ENCODE measurements at places on chromosomes 1 and 21. TPM values are rescaled to one million over a fixed set of nuclear protein-coding genes. Genes with fewer than 3 reads are reported as not detected.
A peak's percentile ranks its signal among the peaks of the same experiment; 100 is the strongest.

The TRPM2 gene
- 4.4 TPM for total RNA-seq

DNA sequence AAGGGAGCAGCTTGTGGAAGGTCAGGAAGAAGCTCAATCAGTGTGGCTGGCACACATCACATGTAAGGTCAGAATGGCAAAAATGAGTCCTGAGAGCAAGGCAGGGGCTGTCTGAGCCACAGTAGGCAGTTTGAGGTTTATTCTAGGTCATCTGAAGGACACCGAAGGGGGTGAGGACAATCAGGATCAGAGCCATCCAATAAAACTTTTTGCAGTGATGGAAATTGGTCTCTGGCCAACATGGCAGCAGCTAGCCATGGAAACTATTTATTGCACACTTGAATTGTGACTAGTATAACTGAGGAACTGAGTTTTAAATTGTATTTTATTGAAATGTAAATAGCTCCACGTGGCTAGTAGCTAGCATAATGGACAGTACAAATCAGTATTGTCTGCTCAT lies 97.0 kb upstream of the CACNA1E start:
- no peak for DNase-seq

- DNase-seq, result no peak
These were observed 3.2 kb upstream of the THEMIS2 start for GRCh38 chr1:27868932-27869718.

GRCh38 chr1:224333309-224333926 lies 3.4 kb upstream of the NVL start:
- DNase-seq, result peak; percentile 50

DNA sequence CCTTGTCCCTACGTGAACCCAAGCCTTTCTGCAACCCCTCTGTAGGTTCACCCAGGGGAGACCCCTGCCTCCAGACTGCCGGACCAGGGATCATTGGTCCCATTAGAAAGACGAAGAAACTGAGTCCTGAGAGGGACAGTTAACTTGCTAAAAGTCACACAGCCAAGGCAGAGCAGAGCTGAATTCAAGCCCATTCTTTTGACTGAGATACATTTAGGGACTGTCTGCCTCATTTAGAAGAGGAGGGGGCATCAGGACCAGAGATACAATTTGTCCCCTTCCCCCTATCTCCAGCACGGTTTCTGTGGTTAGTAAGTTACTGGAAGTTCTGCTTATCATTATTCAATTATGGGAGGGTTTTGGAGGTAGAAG lies 19.1 kb downstream of the KCNQ4 start:
- no peak for DNase-seq

DNA sequence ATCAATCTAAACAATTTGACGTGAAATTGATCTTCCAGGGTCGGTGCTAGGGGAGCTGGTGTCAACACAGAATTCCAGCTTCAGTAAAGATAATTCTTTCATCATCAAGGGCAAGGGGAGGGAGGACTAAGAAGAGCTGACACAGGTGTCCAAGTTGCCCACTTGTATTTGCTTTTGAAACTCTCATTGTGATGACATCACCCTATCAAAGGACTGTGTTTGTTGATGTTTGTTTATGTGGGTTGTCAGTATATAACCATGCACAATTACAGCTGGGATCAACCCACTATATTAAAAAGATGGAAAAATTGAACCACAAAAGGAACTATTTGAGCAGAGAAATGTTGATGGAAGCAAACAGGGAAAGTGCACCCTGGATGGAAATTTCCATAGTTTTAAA lies 48.8 kb downstream of the ZC3H11B start:
- no peak for DNase-seq

DNA sequence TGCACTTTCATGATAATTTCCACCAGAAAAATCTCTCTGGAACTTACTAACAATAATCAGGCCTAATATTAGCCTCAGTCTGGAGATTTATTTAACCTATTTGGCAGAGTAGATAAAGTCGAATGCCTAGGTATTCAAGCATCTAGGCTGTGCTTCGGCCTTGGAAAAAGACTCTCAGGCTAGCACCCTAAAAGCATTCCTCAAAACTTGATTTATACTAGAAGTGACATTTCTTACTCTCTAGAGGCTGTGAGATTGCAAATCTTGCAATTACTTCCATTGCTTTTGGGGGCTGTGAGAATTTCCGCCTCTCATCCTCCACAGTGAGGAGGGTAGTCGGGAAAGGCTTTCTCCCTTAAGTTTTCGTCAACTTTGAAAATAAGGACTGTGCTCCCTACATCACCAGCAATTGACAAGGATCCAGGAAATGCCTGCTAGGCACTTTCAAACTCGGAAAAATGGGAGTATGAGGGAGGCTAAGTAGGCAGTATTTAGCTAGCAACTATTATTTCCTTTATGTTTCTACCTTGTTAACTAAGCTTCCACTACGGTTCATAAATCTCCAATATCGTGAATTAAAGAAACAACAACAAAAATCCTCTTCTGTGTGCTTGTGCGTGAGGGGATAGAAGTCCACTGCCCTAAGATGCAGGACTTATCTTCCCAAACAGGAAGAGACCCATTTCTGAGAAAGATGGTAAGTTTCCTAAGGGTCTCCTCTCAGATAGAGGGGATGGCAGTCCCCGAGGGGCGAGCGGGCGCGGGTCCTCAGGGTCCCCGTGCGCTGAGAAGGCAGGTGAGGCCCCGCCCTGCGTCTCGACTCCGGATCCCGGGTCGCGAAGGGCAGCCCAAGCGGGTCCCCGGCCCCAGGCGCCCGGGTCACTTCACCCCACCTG lies 1.1 kb upstream of the LMO4 start:
- DNase-seq, result no peak

The ADGRL4 gene
- 0.11 TPM for total RNA-seq

The CELSR2 gene
- total RNA-seq, result 1.0 TPM

- DNase-seq, result no peak
These were observed 20.1 kb downstream of the MGST3 start for GRCh38 chr1:165650981-165651625.

The NIT1 gene
- 17.4 TPM for total RNA-seq

- peak; percentile 9 for DNase-seq
These were observed 22.2 kb upstream of the ABL2 start for GRCh38 chr1:179251675-179252074.

- no peak for DNase-seq
These were observed 27.0 kb downstream of the SDC3 start for GRCh38 chr1:30881319-30882181.

The PAPPA2 gene
- total RNA-seq, result not detected

GRCh38 chr1:231707407-231707806 lies 80.8 kb downstream of the DISC1 start:
- no peak for DNase-seq

The HAX1 gene
- total RNA-seq, result 155 TPM

DNA sequence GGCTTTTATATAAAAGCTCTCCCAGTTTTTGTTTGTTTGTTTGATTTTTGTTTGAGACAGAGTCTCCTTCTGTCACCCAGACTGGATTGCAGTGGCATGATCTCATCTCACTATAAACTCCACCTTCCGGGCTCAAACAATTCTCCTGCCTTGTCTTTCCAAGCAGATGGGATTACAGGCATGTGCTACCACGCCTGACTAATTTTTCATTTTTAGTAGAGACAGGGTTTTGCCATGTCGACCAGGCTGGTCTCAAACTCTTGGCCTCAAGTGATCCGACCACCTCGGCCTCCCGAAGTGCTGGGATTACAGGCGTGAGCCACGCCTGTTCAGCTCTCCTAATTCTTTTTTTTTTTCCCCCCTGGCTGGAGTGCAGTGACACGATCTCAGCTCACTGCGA lies 4.4 kb downstream of the PCAT6 start:
- no peak for DNase-seq

The C1QC gene
- total RNA-seq, result not detected

- DNase-seq, result peak; percentile 84
These were observed at the start of gene MX1 for GRCh38 chr21:41425954-41426675. Gene MX1 (plus strand): TSS chr21:41426239. CDS start chr21:41432071, 5,832 bp downstream.

DNA sequence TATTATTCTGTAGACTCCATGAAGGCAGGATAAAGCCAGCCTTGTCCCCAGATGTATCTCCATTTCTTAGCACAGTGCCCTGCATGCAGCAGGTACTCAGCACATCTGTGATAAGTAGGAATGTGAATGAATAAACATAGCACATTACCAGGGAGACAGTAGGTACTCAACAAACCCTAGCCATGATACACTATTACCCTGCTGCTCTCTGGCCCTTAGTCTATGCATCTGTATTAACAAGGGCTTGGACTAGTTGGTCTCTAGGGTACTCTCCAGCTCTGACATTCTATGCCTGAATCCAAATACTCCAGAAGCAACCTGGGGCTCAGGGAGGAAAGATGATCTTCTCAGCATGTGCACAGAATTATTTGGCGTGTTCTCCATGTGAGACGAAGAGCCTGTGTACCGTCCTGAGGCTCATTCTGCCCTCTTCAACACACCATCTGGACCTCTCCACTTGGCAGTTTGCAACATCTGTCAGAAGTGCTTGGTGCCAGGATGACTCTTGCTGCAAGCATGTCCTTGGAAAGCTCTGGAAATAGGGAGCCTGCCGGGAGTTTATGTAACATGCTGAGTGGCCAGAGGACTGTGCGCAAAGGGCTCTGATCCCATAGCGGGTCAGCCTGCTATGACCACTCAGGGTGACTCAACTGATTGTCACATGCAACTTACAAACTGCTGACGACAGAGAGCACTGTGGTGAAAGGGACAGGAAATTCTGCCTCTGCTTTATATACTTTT lies 228.2 kb upstream of the USP24 start:
- peak; percentile 80 for DNase-seq

The IL22RA1 gene
- total RNA-seq, result not detected

The PTPRU gene
- 7.9 TPM for total RNA-seq

DNA sequence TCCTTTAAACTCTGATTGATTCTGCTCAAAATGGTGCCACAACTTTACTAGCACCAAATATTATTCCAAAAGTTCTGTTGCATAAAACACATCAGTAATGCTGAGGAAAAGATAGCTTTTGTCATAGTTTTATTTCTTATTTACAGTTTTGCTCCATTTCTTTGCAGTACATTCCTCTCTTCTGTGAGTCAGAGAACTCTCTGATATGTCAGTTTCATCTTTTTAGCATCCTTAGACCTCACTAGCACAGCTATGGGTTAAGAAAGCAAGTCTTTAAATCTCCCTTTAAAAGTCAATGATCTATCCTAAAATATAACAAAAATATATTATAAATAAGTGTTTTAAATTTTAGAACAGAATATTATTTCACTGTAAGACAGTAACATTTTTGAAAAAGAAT lies 356.6 kb upstream of the SNX7 start:
- DNase-seq, result no peak

- peak; percentile 57 for DNase-seq
These were observed 1.3 kb downstream of the TGFBR3 start for GRCh38 chr1:91884459-91885212.

The FALEC gene
- not detected for total RNA-seq

- peak; percentile 68 for DNase-seq
These were observed 321.9 kb downstream of the SETD4 start for GRCh38 chr21:35738347-35738961.

DNA sequence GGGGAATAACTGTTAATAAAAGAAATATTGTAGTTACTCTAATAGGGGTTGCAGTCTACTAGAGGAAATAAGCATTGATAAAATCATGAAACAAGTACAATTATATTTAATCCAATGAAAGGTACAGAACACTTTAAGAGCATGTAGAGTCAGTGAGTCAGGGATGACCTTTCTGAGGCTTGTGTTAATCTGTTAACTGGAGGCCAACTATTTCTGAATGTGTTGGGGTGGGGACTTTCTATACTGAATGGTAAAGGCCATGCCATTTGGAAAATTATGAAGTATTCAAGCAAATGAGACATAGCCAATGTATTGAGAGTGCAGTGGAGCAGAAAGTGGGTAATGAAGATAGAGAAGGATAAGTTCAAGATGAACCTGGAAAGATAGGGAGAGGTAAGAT lies 646.2 kb downstream of the ADGRL2 start:
- DNase-seq, result no peak

- no peak for DNase-seq
These were observed 193.8 kb downstream of the DYRK1A start for GRCh38 chr21:37560385-37560784.

DNA sequence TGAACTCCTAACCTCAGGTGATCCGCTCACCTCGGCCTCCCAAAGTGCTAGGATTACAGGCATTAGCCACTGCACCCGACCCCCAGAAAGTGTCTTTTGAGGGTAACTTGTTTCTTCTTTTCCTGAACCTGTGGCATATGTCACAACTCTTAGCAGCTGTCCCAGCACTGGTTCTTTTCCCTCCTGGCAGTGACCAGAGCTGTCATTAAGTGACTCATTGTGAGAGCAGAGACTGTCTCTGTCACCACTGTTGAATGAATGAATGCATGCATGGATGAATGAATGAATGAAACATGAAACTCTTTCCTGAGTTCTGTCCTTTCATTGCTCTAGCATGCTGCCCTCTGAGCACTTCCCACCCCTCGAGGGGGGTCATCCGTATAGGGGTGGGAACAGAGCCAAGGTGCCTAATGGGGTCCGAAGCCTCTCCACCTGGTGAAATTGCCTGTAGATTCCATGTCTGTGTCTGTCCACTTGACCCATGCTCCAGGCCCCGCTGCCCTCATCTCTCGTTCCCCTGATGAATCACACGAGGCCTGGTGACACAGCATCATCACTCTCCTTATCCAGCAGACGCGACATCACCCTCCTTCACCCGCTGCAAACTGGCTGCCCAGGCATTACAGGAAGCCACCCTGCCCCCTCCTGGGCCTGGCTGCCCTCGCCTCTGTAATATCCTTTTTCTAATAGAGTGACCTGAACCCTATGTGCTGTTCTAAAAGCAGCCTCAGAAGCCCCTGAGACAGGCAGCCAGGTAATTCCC lies 75.0 kb downstream of the IGSF21 start:
- peak; percentile 59 for DNase-seq

The DNM3 gene
- total RNA-seq, result 4.3 TPM

The ATP1A4 gene
- total RNA-seq, result not detected

The OR10J1 gene
- total RNA-seq, result not detected
